ENCODE measurements at places on chromosomes 4 and X. TPM values are rescaled to one million over a fixed set of nuclear protein-coding genes. Genes with fewer than 3 reads are reported as not detected.

DNA sequence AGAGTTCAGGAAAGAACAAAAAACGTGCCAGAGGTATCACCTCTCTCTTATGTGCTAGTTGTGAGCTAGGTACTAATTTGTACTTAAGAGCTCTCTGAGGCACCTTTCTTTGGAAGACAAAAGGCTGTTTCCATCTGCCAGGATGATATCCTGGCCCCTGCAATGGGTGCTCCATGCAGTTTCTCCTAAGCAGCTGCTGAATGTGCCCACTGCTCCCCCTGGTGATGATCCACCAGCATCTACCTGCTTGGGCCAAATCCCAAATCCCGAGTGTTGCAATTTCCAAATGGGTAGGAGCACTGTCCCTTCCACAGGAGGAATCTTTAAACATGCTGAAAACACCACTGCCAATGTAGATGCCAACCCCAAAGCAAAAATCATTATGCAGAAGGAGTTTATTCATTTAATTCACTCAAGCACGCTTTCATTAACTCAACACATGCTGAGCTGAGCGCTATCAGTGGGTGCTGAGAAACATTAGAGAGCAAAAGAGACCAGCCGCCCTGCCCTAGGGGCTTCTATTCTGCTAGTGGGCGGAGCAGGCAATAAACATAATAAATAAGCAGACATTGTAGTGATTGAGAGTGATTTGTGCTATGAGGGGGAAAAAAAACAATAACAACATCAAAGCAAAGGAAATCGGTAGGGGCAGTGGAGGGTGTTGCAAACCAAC, 69.6 kb upstream of the C4orf50 start:
- H3K27me3 ChIP-seq, result no peaks in the 10 kb centered on the region
- H3K36me3 ChIP-seq, result peaks cover 3% of the 10 kb centered on the region
- H3K27ac ChIP-seq, result no peak overlapping the region
- no peak overlapping the region for H3K4me3 ChIP-seq
- DNase-seq, result no peak

GRCh38 chrX:73916489-73916888, 353.5 kb downstream of the CHIC1 start:
- H3K4me1 ChIP-seq, result no peaks in the 10 kb centered on the region
- no peaks in the 10 kb centered on the region for H3K27me3 ChIP-seq
- DNase-seq, result no peak
- no peak overlapping the region for H3K4me3 ChIP-seq
- no peaks in the 10 kb centered on the region for H3K36me3 ChIP-seq

GRCh38 chr4:77843628-77844027, 19.0 kb upstream of the MRPL1 start:
- no peaks in the 10 kb centered on the region for H3K36me3 ChIP-seq
- H3K27me3 ChIP-seq, result no peaks in the 10 kb centered on the region
- no peak overlapping the region for H3K27ac ChIP-seq
- DNase-seq, result no peak
- no peaks in the 10 kb centered on the region for H3K4me1 ChIP-seq
- no peak overlapping the region for H3K4me3 ChIP-seq

Gene SULT1E1
- not detected for total RNA-seq

Gene SLC49A3
- total RNA-seq, result 1.4 TPM

Data from T-cell (primary cell).